ENCODE measurements at places on chromosomes 3 and 15. TPM values are rescaled to one million over a fixed set of nuclear protein-coding genes. Genes with fewer than 3 reads are reported as not detected.

Gene NKIRAS1
- 8.1 TPM for total RNA-seq

Gene CCDC33
- not detected for total RNA-seq

Gene GP5
- total RNA-seq = 0.06 TPM

Gene PLCH1
- not detected for total RNA-seq

Gene FHIT
- total RNA-seq = 1.6 TPM
